ENCODE measurements at places on chromosomes 1 and 21. TPM values are rescaled to one million over a fixed set of nuclear protein-coding genes. Genes with fewer than 3 reads are reported as not detected.

Gene TTC22
- 0.05 TPM for total RNA-seq

Gene CCT8
- 108 TPM for total RNA-seq

Gene AUNIP
- not detected for total RNA-seq

Gene TMPRSS15
- not detected for total RNA-seq

Gene CASQ2
- 98.7 TPM for total RNA-seq

Gene SLC16A4
- 8.0 TPM for total RNA-seq

Gene CLIC6
- 3.0 TPM for total RNA-seq

Gene GBP7
- total RNA-seq: not detected

Gene TNFRSF8
- 1.00 TPM for total RNA-seq

Gene BACH1
- 84.0 TPM for total RNA-seq

Gene SEMA6C
- 6.9 TPM for total RNA-seq

Gene PLA2G2F
- not detected for total RNA-seq

Gene OR2G6
- not detected for total RNA-seq

Gene PTPN14
- 36.9 TPM for total RNA-seq

Gene HSD3B2
- total RNA-seq: 0.52 TPM

Gene KIF21B
- total RNA-seq: 2.6 TPM

Gene MYOM3
- 0.83 TPM for total RNA-seq

Gene INAVA
- total RNA-seq: 0.29 TPM

Gene FGR
- 21.9 TPM for total RNA-seq

Gene CCDC30
- 4.3 TPM for total RNA-seq
